ENCODE measurements at places on chromosomes 3 and 15.

DNA sequence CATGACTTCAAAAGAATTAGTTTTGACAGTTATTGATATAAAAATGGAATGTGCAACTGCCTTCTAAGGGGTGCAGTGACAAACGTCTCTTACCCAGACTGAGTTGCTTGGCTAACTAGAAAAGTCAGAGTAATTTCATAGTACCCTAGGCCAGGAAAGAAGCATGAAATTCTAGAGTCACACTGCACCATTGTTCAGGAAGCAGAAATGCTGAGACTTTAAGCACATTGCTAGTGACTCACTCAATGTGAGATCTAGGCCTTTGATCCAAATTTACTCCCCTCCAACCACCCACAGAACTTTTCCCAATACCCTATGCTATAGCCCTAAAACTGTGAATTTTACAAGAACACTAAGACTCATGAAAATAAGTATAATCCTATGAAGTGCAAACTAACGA, 110.8 kb downstream of the DUT start:
- no peak for DNase-seq

DNA sequence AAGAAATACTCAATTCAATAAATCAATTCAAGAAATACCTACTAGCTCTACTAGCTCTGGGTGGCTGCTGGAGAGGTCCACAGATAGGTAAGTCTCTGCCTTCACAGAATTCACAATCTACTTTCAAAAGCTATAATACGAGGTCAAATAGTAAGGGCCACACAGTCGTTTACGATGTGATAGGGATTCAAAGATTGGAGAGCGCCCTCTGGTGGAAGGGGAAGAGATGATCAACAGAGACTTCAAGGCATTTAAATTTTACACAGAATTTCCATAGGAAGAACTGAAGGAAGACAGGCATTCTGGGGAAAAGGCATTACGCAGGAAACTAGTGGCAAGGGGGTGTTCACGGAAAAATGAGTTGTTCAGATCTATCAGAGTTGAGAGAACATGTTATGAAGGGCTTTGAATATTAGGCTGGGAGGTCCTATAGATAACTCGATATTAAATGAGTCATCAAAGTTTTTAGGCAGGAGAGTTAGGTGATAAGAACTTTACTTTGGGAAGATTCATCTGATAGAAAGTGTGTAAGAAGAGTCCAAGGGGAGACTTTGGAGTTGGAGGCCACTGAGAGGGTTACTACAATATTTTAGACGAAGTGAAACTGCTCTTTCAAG, 128.8 kb downstream of the FRMD5 start:
- DNase-seq, result peak; percentile 63

GRCh38 chr15:83194528-83194927, 13.1 kb downstream of the HDGFL3 start:
- no peak for DNase-seq

DNA sequence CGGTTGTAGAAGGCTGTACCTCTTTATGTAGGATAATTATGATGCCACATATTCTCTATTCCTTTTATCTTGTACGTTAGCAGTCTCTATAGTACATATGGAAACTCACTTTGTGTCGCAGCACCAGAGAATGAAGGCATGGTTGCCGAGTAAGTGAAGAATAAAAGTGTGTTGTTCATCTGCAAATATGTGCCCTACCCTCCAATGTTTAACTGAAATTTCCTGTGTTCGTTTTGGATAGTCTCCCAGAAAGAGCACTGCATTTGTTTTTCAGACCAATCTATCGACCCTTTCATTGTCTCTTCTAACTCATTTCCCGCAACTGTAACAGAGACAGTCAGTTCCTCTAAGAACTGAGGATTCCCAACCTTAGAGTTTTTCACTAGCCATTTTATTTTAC, 592.8 kb downstream of the TUSC7 start:
- DNase-seq, result no peak

DNA sequence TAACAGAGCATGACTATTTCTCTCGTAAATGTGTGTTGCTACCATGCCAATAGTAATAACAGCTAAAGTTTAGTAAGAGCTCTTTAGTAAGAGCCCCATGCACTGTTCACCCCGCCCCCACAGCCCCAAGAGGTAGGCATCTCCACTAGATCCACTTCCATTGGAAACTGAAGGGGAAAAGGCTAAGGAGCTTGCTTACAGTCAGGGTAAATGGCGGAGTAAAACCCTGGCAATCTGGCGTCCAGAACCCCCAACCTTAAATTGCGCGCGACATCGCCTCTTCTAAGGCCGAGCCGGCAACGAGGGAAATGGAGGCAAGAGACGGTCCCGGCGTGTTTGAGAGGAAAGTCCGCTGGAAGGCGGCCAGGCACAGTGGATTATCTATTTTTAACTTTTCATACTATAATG, 654 bp upstream of the C3orf38 start:
- peak; percentile 20 for DNase-seq

GRCh38 chr3:54761637-54762036, 166.2 kb downstream of the LRTM1 start:
- no peak for DNase-seq

GRCh38 chr15:96117270-96117669, 213.2 kb upstream of the NR2F2 start:
- no peak for DNase-seq
